OCI-LY7 (cell line): ENCODE measurements at places on chromosomes 16 and 17. TPM values are rescaled to one million over a fixed set of nuclear protein-coding genes. Genes with fewer than 3 reads are reported as not detected.

KIFC3 gene
- 0.61 TPM in 1 of 2 replicates, not detected in the other for total RNA-seq

TBC1D3L gene
- total RNA-seq = 20.0 and 25.9 TPM in 2 replicates

CCL18 gene
- not detected in 2 replicates for total RNA-seq

SOCS1 gene
- 23.4 and 28.7 TPM in 2 replicates for total RNA-seq

UTS2R gene
- 34.9 and 36.3 TPM in 2 replicates for total RNA-seq

AATK gene
- total RNA-seq = not detected in 2 replicates

DNA sequence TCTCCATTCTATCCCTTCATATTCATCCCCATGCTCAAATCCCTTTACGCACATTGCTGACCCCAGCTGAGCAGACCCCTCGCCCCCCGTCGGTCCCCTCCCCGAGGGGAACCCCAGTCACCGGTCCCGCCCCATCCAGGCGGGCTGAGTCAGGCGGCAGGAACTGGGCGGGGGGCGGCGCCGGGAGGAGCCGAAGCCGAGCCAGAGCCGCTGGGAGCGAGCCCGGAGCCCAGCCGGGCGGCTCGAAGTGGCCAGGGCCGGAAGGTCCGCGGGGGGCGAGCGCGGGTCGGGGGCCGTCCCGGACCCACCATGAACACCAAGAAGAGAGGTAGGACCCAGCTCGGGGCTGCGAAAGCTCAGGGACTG is 8.6 kb downstream of the RIPOR1 start:
- DNase-seq = no peak

DNA sequence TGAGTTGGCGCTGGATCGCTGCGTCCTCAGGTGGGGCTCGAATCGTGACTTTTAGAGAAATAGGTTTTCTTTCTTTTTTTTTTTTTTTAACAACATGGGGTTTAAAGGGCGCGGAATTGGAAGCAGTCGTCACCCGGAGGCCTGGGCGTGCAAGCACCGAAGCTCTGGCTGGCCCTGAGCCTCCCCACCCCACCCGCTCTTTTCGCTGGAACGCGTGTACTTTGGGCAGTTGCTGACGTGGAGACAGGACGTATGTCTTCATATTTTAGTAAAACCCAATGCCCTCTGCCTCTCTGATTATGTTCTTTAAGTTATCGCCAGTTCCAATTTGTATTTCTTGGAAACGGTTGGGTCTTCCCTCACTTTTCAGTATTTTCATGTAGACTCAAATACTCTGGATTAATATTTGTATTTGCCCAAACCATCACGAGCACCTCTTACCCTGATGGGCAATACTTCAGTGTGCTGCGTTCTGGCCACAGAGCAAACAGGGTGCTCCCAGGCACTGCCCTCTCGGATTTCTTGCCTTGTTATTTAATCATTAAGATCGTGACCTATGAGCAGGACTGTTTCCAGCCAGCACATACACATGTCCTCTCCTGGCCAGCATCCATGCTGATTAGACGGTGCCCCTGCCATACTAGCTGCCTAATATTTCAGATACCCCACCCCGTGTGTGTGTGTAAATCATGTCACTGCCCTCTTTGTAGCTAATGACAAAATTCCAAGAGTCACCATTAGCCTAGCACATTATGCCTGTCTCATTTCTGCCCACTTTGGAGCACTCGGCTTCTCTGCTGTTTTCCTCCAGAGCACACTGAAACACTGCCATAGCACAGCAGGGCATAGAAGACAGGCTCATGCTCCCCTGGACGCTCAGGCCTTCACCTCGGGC is 805 bp upstream of the C16orf95 start:
- DNase-seq = peak; percentile 63

- DNase-seq = no peak
These were observed 46.9 kb downstream of the LCMT1 start for GRCh38 chr16:25158401-25158800.
